ENCODE measurements at places on chromosomes 3 and 15.

DNA sequence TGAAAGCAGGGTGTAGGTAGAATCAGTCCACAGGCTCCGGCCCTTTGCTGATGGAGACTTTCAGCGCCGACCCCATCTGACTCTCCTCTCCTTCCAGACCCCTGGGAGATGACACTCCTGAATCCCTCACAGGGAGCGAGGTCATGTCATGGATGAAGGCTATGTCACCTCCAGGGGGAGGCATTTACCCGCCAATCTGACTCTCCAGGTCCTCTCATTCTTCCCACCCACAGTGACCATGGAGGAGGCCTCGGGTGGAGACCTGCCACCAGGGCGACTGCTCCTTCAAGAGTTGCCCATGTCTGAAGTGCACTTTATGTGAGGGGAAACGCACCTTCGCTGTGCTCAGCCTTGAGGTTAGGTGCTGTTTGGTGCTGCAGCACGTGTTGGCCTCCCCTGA lies 112.7 kb downstream of the KLF13 start:
- no peak for ATAC-seq

DNA sequence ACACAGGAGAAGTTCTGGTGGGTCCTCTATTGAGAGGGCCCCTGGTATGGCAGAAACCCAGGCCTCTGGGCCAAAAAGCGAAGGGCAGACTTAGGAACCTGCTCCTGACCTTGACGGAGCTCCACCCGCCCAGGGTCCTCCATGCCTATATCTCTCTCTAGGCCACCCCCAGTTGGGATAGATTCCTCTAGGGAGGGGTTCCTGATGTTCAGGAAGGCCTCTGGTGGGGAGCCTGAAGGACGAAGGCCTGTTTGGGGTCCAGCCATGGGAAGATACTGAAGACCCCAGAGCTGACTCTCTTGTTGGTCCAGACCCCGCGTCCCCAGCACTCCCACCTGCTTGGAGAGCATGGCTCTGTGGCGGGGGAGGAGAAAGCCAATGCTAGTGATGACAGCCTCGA lies 104.2 kb downstream of the CORO2B start:
- ATAC-seq: no peak

GRCh38 chr3:26840272-26840870 lies 217.8 kb downstream of the LRRC3B start:
- no peak for ATAC-seq

GRCh38 chr3:132553826-132554225 lies 43.2 kb upstream of the ACKR4 start:
- no peak for ATAC-seq

DNA sequence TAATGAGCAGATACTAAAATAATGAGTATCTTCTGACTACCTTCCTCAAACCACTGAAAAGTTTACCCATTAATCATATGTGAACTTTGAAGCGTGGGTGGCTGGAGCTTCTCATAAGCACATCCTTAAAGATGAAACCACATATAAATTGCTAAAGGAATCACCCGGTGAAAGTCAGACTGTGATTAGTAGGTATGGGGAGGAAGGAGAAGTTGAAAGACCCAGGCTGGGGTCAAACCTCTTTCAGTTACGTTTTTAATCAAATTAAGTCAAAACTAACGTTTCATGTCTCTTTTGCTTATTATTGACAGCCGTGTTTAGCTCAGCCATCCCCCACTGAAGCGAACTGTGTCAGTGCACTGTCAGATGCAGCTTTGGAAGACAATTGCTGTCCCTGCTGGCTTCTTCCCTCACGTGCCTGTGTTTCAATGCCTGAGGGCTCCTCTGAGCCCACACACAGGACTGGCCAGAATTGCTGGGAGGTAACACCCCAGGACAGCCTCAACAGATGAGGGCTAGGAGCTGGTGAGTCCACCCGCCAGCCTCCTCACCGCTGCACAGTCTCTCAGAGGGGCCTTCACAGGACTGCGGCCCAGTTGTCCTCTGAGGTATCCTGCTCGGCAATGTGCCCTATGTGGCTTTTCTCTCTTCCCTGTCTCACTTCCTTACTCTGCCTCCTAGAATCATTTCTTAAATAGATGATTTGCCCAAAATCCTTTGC lies 29.3 kb upstream of the SH3BP5 start:
- peak; percentile 80 for ATAC-seq

DNA sequence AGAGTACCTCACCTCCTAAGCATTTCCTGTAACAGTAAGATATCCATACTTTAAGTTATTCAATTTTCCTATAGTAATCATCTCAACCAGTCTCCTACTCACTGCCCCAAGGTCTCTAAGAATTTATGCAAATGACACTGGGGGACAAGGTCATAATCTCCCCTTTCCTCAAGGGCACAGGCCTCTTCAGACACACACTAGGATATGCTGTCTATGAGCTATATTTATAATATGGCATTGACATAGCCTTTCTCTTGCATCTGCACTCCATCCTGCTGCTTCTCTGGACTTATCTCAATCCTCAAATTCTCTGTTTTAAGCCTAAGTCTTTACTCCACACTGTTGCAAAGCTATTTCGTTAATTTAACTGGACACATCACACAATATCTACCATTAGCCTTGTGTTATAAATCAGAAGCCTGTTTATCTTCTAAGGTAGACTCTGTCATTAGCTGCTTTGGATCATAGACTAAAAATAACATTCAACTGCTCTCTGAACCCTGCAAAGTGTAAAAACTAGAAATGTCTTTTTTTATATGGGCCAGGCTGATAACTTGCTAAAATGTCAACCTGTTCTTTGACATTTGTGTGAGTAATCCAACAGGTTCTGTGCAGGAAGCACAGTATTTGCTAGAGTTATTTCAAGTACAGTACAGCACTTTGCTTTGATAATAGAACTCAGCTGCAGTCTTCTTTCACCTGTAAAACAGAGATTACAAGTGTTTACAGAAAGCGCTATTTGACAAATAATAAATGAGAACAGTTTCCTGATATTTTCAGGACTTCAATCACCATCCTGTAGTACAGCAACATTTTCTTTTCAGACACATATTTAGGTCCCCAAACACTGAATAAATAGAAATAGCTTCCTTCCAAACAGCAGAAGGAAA lies 17.8 kb upstream of the SEC62 start:
- no peak for ATAC-seq

- no peak for ATAC-seq
These were observed 467 bp downstream of the PGBD4 start for GRCh38 chr15:34102175-34102925.

DNA sequence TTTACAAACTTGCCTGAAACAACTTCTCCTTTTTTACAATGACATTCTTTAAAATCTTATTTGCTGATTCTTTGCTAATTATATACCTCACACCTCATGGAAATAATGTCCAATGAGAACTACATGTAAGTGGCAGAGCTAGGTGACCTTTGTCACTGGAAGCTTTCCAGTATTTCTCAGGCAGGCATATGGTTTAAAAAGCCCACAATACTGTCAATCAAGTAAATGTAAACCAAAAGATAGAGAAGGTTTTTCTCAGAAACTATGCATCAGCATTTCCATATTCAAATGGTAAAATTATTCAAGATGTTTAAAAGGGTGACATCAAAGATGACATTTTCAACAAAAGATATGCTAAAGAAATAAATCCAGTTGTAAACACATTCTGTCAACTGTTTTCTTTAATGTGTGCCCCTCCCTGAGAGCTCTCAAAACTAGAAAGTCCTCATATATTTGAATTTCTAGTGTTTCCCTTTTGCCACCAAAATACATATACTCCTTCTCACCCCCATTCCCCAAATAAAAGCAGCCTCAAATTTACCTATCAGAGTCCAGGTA lies 10.1 kb upstream of the STRIT1 start:
- ATAC-seq: no peak

DNA sequence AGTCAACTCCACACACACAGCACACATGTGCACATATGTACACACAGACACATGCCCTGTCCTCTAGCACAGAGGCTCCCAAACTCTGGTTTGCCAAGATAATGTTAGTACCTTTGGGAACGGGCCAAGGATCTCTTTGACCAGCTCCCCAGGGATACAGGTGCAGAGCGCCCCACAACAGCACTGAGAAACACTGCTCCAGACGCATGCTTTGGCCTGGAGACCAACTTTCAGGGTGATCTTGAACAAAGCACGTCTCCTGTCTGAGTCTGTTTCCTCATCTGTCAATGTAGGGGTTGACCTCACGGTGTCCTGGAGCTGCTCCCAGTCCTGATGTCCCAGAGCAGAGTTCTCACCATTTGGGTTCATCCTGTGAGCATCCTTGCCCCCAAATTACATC lies 15.9 kb upstream of the SKOR1 start:
- no peak for ATAC-seq

DNA sequence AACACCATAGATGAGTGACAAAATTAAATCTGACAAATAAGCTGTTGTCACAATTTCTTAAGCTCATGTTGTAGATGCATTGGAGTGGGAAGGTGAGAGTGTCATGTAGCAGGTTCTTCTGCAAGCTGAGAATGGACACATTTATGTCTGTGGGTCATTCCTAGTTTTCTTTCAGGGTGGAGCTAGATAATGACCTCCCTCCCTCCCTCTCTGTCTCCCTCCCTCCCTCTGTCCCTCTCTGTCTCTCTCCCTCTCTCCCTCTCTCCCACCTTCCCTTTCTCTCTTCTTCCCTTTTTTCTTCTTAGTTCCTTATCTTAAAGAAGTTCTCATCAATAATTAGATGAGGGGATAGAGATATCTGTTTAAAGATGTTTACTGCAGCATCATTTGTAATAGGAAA lies 36.0 kb downstream of the PXYLP1 start:
- no peak for ATAC-seq

DNA sequence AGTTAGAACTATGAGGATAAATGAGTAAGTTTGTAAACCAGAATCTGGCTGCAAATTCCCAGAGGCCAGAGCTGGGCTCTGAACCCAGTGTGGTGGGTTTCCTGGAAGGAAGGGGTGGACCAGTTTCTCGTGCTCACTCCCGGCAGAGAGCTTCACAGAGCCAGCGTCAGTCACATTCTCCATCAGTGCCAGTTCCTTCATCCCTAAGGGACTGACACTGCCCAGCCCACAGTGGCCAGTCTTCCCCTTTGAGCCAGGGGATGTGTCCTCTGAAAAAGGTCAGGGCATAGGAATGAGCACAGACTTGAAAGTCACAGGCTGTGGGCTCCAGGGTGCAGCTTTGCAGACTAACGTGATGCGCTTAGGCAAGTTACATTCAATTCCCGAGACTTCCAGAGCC lies 135.8 kb upstream of the HACD2 start:
- ATAC-seq: no peak

- ATAC-seq: no peak
These were observed 57.6 kb upstream of the RAB6B start for GRCh38 chr3:133953297-133953696.

GRCh38 chr3:33940736-33941135 lies 142.3 kb downstream of the PDCD6IP start:
- ATAC-seq: no peak

GRCh38 chr3:97680210-97680609 lies 84.3 kb upstream of the ARL6 start:
- ATAC-seq: no peak

GRCh38 chr3:57110798-57111197 lies 50.3 kb downstream of the SPATA12 start:
- ATAC-seq: no peak

GRCh38 chr15:40959331-40960141 lies 6.3 kb downstream of the CHAC1 start:
- ATAC-seq: no peak

DNA sequence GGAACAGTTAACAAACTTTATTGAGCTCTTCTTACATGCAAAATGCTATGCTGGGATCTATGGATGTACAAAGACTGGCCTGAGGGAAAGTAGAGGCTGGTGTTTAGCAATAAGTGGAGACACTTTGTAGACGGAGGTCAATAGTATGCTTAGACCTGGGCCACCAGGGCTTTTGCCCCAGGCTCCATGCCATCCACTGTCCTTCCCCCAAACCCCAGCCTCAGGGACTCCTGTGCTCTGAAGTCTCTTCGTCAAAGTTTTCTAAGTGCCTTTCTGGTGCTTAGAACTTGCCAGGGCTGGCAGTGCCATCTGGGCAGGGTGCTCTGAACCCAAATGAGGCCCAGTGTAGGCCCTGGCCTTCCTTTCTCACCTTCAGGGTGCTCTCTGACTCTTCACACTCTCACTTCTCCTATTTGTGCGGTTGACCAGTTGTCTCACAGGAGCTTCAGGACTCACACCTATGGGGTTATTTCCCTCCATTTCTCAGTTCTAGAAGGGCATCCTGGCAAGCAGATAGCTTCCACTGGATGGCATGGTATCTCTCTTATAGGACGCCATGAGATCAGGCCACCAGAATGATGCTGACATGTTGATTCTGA lies 21.8 kb upstream of the KCNAB1 start:
- ATAC-seq: no peak

DNA sequence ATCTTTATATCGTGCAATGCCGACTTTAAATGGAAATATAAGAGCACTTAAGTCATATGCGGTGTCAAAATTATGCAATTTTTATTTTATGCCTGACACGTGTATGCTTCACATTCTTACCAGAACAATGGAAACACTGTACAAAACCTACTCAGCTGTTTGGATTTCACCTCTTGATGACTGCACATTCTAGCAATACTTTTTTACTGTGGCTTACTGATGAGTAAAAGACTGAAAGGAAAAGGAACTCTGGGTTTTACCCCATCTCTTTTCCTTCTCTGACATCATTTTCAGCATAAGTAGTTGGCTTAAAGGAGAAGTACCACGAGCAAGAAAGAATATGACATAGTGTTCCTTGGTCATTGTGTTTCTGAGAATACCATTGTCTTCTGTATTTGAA lies 142.8 kb downstream of the POLR2M start:
- ATAC-seq: no peak

GRCh38 chr3:13228584-13228983 lies 155.4 kb upstream of the IQSEC1 start:
- ATAC-seq: no peak

- no peak for ATAC-seq
These were observed 153.9 kb downstream of the APBA2 start for GRCh38 chr15:29039466-29040369.

- no peak for ATAC-seq
These were observed 49.3 kb upstream of the ANKRD34C start for GRCh38 chr15:79233236-79233635.

DNA sequence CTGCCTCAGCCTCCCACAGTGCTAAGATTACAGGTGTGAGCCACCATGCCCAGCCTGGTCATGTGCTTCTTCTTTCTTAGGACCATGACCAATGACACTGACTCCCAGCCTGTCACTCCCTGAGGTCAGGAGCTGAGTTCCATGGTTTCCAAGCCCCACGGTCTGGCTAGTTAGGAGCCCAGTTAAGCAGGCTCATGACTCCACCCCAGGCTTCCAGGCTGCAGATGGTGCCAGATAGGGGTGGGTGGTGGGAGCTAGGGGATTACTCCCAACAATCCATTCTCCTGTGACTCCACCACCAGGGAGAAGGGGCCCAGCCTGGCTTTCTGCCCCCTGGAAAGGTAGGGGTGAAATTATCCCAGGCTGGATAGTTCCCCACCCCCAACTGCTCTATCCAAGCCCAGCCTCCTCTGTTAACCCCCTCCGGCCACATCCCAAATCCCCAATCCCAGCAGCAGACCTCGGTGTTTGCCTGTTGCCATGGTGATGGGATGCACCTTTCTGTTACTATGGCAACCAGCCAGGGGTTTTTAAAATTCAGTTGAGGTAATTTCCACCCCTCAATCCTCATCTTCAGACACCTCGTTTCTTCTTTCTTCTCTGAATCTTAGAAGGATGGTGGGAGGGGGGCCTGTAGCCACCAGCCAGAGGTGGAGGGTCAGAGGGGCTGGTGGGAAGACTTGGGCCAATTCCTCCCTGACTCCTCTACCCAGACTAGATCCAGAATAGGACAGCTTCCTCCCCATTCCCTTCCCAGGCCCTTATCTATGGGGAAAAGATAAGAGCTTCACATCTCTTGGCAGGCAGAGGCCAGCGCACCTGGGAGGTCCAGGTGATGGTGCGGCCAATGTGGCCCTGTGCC lies 22.5 kb upstream of the SEMA3F start:
- ATAC-seq: no peak
